Cardiac fibroblast (primary cell): ENCODE measurements at places on chromosomes 2 and 18.
A peak's percentile ranks its signal among the peaks of the same experiment; 100 is the strongest.

DNA sequence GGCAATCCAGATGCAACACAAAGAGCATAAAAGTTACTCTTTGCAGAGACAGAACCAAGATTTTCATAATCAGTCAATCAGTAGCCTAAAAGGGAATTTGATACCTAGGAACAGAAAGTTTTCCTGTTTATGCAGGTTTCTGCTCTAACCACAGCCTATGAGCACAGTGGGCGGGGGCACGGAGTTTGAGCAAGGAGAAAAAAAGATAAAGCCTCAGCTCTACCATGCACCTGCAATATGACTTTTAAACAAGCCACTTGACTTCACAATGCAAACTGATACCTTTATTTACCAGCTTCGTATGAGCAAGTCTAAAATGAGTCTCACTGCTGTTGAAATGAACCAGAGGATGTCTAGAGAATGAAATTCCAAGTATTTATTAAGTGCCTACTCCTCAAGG lies 5.6 kb upstream of the LRATD1 start:
- DNase-seq, result no peak

GRCh38 chr2:63819765-63820717 lies 21.7 kb upstream of the UGP2 start:
- DNase-seq, result peak; percentile 47

- peak; percentile 18 for DNase-seq
Measured at GRCh38 chr18:21599585-21600525, 649 bp downstream of the ESCO1 start.

DNA sequence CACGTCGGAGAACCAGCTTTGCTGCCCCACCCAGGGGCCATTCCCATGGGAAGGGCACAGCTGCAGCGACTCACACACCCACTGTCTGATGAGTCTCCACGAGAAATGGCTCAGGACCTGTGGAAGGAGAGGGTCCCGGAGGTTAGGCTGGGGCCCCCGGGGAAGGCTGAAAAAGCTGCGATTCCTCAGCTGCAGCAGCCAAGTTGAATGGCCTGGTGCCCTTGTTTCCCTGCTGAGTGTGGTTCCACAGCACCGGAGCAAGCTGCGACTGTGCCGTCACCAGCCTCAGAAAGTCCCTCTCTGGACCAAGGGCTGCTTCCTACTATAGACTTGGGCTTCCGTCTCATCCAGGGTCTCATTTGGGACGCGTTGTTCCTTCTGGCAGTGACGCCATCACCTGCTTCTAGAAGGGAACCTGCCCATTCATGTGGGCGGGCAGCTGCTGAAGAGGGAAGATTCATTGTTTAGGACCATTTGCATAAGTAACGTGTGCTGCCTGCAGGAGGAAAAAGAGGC lies 180.2 kb downstream of the INHBB start:
- no peak for DNase-seq

GRCh38 chr2:38626326-38627035 lies 23.8 kb upstream of the HNRNPLL start:
- DNase-seq, result no peak

DNA sequence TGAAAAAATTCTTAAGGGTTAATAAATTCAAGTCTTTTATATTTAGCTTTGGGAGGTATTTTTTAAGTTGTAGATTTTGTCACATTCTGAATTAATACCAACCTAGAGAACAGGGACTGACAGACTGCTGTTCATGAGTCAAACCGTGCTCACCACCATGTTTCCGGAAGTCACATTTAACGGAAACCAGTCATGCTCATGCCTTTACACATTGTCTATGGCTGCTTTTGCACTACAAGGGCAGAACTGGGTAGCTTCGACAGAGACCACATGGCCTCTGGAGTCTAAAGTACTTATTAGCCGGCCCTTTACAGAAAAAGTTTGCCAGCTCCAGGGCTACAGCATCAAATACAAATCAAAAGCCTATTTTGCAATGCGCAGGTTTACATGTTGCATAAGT lies 33.3 kb downstream of the LONRF2 start:
- no peak for DNase-seq

GRCh38 chr2:203949228-203949627 lies 12.7 kb downstream of the ICOS start:
- DNase-seq, result peak; percentile 21

GRCh38 chr2:109458512-109458911 lies 155.3 kb downstream of the SEPTIN10 start:
- DNase-seq, result no peak

DNA sequence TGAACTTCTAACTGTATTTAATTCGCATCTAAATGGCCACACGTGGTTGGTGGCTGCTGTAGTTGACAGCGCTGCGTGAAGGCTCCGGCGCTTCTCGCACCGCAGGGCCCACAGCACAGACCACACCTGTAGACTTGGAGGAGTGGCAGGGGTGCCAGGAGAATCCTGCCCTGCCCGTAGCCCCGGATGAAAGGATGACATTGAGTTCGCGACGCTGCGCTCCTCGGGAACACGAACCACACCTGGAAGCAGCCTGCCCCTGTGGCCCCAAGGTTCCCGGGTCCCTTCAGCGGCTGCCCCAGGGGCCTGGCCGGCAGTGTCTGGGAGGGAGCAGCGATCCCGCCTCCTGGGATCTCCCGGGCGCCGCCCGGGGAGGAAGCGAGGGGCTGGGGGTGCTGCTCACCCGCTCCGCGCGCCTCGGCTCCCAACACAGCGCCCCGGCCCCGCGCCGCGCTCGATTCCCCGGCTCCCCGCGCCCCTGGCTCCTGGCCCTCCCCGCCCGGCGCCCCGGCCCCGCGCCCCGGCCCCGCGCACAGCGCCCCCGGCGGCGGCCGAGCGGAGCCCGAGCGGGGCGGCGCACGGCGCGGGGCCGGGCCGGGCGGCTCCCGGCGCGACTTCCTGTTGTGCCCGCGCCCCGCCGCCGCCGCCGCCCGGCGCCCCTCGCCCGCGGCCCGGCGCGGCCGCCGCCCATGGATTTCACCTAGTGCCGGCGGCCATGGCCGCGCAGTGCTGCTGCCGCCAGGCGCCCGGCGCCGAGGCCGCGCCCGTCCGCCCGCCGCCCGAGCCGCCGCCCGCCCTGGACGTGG lies at the start of gene RNPEPL1:
Gene RNPEPL1 (plus strand): TSS at position 613 of the 806 bp plus-strand sequence. CDS start 103 bp downstream, at position 716.
- peak; percentile 34 for DNase-seq

DNA sequence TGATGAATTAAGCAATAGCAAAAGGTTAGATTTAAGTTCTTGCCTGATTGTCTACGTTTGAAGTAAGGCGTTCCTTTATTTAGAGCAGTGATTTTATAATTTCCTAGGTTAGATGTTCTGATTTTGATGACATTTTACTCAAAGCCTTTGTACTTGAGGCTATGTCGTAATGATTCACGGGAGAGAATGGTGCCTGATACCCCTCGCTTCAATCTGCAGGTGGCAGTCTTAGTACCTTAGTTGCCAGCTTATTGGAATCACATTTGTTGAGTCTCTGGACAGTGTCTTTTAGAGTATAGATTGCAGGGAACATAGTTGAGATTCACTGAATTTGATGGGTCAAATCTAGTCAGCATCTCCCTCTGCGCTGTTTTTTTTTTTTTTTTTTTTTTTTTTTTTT lies 89.5 kb downstream of the BIRC6 start:
- no peak for DNase-seq

GRCh38 chr2:209900638-209901037 lies 101.8 kb upstream of the RPE start:
- DNase-seq, result no peak

- DNase-seq, result no peak
Measured at GRCh38 chr2:72362733-72363132, 215.1 kb upstream of the CYP26B1 start.

- no peak for DNase-seq
Measured at GRCh38 chr2:229731363-229731762, 17.0 kb upstream of the DNER start.

DNA sequence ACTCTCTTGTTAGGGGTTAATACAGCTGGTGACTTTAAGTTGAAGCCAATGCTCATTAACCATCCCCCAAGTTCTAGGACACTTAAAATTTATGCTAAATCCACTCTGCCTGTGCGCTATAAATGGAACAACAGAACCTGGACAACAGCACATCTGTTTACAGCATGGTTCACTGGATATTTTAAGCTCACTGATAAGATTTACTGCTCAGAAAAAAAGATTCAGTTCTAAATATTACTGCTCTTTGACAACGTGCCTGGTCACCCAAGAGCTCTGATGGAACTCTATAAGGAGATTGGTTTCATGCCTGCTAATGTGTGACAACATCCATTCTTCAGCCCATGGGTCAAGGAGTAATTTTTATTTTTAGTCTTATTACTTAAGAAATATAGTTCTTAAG lies 27.5 kb downstream of the RNF103 start:
- no peak for DNase-seq

GRCh38 chr2:112727276-112728028 lies 6.6 kb downstream of the NT5DC4 start:
- DNase-seq, result no peak

GRCh38 chr2:16828044-16828827 lies 162.6 kb upstream of the CYRIA start:
- DNase-seq, result no peak

GRCh38 chr2:226059961-226060627 lies 660.6 kb downstream of the NYAP2 start:
- no peak for DNase-seq

GRCh38 chr2:148533685-148534084 lies 110.9 kb upstream of the EPC2 start:
- DNase-seq, result no peak

DNA sequence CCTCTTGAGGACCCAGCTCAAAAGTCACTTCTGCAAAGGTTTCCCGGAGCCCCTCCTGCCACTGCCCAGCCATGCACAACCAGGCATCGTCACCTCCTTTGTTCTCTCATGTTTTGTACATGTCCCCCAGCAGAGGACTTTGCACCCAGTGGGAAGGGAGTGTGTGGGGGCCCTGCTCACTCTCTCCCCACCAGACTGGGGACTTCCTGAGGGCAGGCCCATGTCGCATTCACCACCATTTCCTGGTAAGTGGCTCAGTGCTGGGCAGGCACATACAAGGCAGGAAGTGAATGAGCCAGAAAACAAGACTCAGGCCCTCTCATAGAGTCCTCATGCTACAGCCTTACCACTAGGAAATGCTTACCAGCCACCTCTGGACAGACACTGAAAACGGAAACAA lies 18.9 kb downstream of the MRPL35 start:
- DNase-seq, result no peak

- no peak for DNase-seq
Measured at GRCh38 chr2:102668171-102668570, 48.8 kb downstream of the SLC9A2 start.

GRCh38 chr18:57943723-57944122 lies 100.3 kb upstream of the NEDD4L start:
- DNase-seq, result peak; percentile 46

DNA sequence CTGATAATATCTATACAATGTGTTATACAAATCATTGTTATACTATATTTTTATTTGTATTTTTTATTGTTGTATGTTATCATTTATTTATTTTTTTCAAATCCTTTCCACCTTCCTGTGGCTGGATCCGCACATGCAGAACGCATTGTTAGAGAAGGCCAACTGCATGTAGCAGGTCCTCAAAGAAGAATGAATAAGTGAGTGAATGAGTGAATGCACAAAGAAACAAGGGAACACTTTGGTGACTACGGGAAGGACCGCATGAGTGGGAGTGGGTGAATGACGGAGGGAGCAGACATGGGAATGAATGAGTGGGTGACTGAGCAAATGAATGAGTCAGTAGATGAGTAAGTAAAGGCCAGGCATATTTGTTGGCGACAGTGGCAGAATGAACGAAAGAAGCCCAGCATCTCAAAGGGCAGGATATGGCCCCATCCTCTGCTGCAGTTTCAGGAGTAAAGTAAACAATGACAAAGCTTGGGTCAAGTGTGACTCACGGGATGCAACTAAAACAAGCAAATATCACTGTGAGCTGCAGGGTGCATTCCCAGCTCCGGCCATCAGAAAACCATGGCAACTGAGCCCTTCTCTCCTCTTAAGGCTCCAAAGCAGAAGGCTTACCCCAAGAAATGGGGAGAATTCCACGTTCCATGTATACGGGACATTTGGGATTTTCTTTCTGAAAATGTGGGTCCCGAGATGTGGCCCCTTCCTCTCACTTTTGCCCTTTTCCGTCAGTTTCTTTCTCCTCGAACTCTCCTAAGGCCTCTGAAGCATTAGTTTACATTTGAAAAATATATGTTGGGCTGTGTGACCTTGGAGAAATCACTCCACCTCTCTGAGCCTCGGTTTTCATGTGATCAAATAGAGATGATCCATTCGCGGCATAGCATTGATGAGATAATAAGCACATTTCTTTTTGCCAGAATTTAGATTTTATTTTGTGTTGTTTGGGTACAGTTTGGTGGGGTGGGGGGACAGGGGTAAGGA lies 24.5 kb downstream of the KCNF1 start:
- peak; percentile 99 for DNase-seq

GRCh38 chr2:105794926-105795574 lies 50.3 kb downstream of the NCK2 start:
- DNase-seq, result no peak

DNA sequence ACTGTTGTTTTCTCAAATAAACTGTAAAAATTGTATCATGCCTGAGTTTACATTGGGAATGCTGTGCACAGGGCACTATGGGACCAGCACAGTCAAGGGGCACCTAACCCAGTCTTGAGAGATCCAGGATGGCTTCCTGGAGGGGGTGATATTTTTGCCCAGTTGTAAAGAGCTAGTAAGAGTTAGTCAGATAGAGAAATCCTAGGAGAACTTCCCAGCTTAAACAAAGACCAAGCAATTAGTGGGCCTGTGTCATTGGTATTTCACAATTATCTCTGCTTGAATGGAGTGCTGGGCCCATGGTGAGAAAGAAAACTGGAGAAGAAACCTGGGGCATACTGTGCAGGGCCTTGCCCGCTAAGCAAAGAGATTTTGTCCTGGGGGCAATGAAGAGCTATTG lies 12.2 kb downstream of the XDH start:
- no peak for DNase-seq

DNA sequence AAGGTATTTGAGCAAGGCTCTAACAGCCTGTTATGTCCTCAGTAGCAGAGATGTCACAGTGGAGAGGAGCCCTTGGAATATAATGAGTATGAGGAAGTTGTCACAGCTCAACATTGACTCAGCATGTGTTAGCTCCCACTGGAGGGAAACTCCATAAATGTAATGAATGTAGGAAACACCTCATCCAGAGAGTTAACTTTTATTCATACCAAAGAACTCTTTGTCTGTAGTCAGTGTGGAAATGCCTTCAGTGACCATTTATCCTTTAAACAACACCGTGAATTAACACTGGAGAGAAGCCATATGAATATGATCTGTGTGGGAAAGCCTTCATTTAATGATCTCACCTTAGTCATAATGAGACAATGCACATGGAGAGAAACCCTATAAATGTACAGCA lies 59.7 kb downstream of the CYP1B1 start:
- no peak for DNase-seq

DNA sequence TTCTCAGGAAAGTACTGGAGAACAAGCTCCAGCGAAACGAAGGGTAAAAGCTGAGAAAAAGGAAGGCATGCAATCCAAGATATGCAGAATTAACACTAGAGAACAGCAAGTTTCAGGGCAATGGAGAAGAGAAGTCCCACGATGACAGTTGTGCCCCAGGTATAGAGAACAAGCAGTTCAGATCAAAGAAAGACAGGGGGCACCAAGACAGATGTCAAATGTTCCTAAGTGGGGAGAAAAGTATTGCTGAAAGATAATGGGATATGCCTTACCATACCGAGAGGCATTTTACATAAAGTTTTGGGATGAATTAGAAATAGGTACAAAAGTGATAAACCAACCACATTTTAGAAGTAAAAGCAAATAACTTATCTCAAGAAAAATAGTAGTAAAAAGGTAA lies 79.1 kb upstream of the UBE2E3 start:
- no peak for DNase-seq
